Thoracic aorta endothelial cell (primary cell): ENCODE measurements at places on chromosomes 2 and 18. TPM values are rescaled to one million over a fixed set of nuclear protein-coding genes. Genes with fewer than 3 reads are reported as not detected.

C1QL2 gene
- not detected in 2 replicates for total RNA-seq

EHBP1 gene
- 40.3 and 46.6 TPM in 2 replicates for total RNA-seq

IL36B gene
- total RNA-seq, result not detected in 2 replicates

GORASP2 gene
- 70.1 and 75.8 TPM in 2 replicates for total RNA-seq

UGT1A6 gene
- not detected in 2 replicates for total RNA-seq

CARF gene
- 4.0 and 5.7 TPM in 2 replicates for total RNA-seq

DYNAP gene
- not detected in 2 replicates for total RNA-seq

RAB6C gene
- not detected in 2 replicates for total RNA-seq

POTEI gene
- total RNA-seq, result 0.07 and 0.66 TPM in 2 replicates

CLHC1 gene
- total RNA-seq, result 9.2 and 9.7 TPM in 2 replicates

RNF125 gene
- 1.5 and 1.6 TPM in 2 replicates for total RNA-seq

SNRNP27 gene
- total RNA-seq, result 53.8 and 73.1 TPM in 2 replicates

UBXN4 gene
- 114 and 121 TPM in 2 replicates for total RNA-seq

ALPG gene
- not detected in 2 replicates for total RNA-seq

ALK gene
- not detected in 2 replicates for total RNA-seq
